PC-3 (cell line): ENCODE measurements at places on chromosomes 13 and 19. TPM values are rescaled to one million over a fixed set of nuclear protein-coding genes. Genes with fewer than 3 reads are reported as not detected.

- peak overlapping the region; percentile 89 for H3K27ac ChIP-seq
- peaks cover 19% of the 10 kb centered on the region for H3K4me1 ChIP-seq
- peak; percentile 20 for DNase-seq
- peak overlapping the region; percentile 98 for H3K4me3 ChIP-seq
- 0 out of 2 replicates have a peak, but pooled peaks cover 5% of the 10 kb centered on the region for H3K36me3 ChIP-seq
- no peaks in the 10 kb centered on the region for H3K27me3 ChIP-seq
These were observed 1.1 kb downstream of the PLEKHJ1 start for GRCh38 chr19:2234996-2235380.

DNA sequence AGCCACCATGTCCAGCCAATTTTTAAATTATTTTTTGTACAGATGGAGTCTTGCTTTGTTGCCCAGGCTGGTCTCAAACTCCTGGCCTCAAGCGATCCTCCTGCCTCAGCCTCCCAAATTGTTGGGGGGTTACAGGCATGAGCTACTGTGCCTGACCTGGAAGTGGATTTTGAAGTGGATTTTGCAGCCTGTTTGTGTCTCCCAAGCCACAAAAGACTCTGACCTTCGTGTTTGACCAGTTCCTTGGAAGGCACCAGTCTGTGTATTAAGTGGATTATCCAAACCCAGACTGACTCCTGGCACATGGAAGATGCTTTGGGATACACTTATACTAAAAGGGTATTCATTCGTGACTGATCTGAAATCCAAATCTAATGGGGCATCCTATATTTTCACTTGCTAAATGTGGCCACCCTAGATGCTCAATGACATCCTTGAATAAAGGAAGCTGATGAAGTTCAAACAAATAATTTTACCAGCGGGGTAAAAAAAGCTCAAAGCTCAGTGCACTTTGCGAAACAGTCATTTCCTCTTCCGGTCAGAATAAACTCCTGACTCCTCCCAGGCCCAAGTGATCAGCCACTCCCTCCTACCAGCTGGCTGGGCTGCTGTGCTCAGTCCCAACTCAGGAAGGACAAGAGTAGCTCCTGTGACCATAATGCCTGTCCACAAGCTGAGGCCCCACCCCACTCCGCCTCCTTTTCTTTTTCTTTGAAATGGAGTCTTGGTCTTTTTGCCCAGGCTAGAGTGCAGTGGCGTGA is 32.6 kb upstream of the GATAD2A start:
- H3K4me1 ChIP-seq, result peaks cover 22% of the 10 kb centered on the region
- no peaks in the 10 kb centered on the region for H3K27me3 ChIP-seq
- no peaks in the 10 kb centered on the region for H3K36me3 ChIP-seq
- peak overlapping the region; percentile 48 for H3K27ac ChIP-seq
- no peak overlapping the region for H3K4me3 ChIP-seq

DNA sequence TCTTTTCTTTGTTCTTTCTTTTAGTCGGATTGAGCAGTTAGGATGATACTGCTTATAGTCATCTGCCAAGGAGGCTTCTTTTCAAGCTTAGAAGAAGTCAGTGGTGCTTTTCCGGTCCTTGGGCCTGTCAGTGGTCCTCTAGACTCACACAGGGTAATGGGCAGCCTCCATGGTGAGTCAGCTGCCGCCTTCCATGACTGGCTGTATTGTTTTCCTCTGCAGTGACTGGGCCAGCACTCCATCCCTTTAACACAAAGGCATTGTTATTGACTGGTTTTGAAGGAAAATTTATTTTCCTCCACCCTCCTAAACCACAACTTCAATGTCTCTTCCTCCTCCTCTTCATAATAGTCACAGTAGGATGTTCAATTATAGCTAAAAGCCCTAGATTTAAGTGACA is 47.1 kb upstream of the CNMD start:
- no peaks in the 10 kb centered on the region for H3K36me3 ChIP-seq
- no peak overlapping the region for H3K4me3 ChIP-seq
- DNase-seq, result peak; percentile 2
- no peak overlapping the region for H3K27ac ChIP-seq
- peaks cover 16% of the 10 kb centered on the region for H3K27me3 ChIP-seq

- peaks cover 13% of the 10 kb centered on the region; the same call in 1 of the 2 replicates for H3K36me3 ChIP-seq
- H3K27me3 ChIP-seq, result no peaks in the 10 kb centered on the region
- no peak overlapping the region for H3K4me3 ChIP-seq
- no peaks in the 10 kb centered on the region; the same call in 1 of the 2 replicates for H3K4me1 ChIP-seq
These were observed 36.1 kb downstream of the ZNF787 start for GRCh38 chr19:56084835-56085536.

DNA sequence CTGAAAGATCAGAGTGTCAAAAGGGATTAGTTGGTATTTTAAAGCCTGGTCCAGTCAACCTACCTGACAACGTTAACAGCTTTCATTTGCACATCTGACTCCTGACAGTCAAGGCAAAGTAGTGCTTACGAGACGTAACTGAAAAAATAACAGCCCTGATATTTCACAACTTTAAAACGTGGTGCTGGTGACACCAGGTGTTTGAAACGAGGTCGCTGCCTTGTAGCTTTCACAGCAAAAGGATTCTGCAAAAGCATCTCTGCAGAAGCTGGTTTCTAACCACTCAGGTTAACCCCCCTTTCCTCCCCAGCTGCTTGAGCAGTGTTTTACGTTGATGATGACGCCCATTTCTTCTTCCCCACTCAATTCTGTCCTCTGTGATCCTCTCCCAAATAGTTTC is 23.3 kb downstream of the GGACT start:
- no peaks in the 10 kb centered on the region for H3K27me3 ChIP-seq
- H3K27ac ChIP-seq, result no peak overlapping the region
- DNase-seq, result no peak
- H3K4me3 ChIP-seq, result no peak overlapping the region
- H3K4me1 ChIP-seq, result peaks cover 11% of the 10 kb centered on the region

DNA sequence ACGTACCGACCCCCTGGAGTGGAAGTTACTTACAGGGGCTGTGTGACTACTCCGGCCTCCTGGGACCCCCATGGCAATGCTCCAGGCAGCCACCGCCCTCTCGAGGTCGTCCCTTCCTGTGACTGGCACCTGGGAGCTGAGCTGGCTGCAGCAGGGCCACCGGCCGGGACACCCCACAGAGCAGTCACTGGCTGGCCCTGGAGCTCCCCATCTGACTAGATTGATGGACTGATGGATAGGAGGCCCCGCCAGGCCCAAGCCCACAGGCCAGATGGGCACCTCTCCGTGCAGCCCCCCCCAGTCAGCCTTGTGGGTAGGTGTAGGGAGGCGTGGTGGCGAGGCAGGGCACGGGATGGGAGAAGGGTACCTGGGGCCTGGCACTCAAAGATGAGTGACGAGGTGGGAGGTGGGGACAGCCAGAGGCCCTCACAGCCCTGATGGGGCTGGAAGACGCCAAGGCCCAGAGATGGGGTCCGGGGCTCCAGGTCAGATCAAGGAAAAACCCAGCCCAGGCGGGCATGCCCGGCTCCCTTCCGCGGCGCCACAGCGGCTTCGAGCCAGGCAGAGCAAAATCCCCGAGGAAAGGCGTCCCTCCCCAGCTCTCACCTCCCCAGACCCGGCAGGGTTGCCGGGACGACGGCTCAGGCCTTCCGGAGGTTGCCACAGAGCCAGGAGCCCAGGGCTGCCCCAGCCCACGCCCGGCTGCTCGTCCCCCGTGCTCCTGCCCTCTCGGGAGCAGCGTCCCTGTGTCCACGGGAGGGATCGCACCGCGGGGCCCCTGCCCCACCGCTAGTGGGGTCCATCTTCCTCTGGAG is 8.4 kb downstream of the SLC39A3 start:
- H3K4me3 ChIP-seq, result no peak overlapping the region
- peaks cover 4% of the 10 kb centered on the region for H3K36me3 ChIP-seq
- peaks cover 13% of the 10 kb centered on the region for H3K4me1 ChIP-seq
- no peak overlapping the region for H3K27ac ChIP-seq

DNA sequence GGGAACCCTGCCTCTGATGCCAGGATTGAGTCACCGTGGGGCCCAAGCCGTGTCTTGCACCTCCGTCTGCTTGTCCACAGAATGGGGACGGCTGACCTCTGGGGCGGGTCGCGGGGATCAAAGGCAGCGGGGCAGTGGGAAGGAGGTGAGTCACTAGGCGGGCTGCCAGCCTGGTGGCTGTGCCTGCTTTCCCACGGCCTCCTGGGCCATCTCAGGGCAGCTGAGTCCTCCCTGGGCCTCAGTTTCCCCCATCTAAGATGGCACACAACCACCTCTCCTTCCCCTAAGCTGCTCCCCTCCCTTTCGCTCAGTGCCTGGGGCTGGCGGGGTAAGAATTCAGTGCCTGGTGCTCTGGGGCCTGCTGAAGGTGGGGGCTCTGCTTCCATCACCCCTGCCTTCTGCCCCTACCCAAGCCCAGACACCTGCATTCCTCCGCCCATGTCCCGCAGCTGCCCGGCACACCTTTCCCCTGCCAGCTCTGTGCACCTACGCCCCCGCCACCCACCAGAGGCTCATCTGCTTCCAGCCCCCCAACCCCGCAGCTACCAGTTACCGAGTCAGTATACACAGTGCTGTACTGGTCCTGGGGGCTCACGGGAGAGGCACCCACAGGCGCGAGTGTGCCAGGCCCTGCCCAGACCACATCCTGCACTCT is 3.5 kb downstream of the MKNK2 start:
- DNase-seq, result peak; percentile 15
- no peaks in the 10 kb centered on the region; the same call in 1 of the 2 replicates for H3K36me3 ChIP-seq
- no peaks in the 10 kb centered on the region for H3K27me3 ChIP-seq
- H3K4me1 ChIP-seq, result peaks cover 31% of the 10 kb centered on the region
- no peak overlapping the region for H3K4me3 ChIP-seq

Gene PCSK4
- total RNA-seq, result 3.9 and 5.7 TPM in 2 replicates

- no peaks in the 10 kb centered on the region for H3K27me3 ChIP-seq
- no peak overlapping the region for H3K27ac ChIP-seq
- peak; percentile 39 for DNase-seq
- no peak overlapping the region for H3K4me3 ChIP-seq
These were observed 62.3 kb downstream of the KCNC3 start for GRCh38 chr19:50266896-50267295.

- no peak overlapping the region for H3K27ac ChIP-seq
- H3K4me3 ChIP-seq, result no peak overlapping the region
- no peaks in the 10 kb centered on the region for H3K27me3 ChIP-seq
- DNase-seq, result no peak
- peaks cover 10% of the 10 kb centered on the region for H3K4me1 ChIP-seq
- H3K36me3 ChIP-seq, result no peaks in the 10 kb centered on the region
These were observed 9.3 kb upstream of the HIF3A start for GRCh38 chr19:46287585-46287984.

DNA sequence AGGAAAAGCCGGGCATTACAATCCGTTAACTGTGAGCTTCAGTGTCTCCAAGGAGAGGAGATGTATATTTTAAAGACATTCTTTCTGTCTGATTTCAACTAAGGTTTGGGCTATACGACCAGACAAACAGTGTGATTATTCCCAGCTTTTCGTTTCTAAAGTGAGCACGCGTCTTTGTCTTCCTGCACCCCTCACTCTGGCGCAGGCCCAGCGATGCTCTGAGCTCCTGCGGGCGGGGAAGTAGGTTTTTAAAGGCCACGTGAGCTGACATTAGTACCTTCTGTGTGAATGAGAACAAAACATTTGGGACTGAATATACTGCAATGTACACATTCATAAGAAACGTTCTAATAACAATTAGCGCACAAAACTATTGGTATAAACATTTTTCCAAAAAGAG is 15.3 kb upstream of the RANBP3 start:
- H3K4me3 ChIP-seq, result no peak overlapping the region
- H3K27ac ChIP-seq, result no peak overlapping the region
- no peaks in the 10 kb centered on the region for H3K27me3 ChIP-seq

DNA sequence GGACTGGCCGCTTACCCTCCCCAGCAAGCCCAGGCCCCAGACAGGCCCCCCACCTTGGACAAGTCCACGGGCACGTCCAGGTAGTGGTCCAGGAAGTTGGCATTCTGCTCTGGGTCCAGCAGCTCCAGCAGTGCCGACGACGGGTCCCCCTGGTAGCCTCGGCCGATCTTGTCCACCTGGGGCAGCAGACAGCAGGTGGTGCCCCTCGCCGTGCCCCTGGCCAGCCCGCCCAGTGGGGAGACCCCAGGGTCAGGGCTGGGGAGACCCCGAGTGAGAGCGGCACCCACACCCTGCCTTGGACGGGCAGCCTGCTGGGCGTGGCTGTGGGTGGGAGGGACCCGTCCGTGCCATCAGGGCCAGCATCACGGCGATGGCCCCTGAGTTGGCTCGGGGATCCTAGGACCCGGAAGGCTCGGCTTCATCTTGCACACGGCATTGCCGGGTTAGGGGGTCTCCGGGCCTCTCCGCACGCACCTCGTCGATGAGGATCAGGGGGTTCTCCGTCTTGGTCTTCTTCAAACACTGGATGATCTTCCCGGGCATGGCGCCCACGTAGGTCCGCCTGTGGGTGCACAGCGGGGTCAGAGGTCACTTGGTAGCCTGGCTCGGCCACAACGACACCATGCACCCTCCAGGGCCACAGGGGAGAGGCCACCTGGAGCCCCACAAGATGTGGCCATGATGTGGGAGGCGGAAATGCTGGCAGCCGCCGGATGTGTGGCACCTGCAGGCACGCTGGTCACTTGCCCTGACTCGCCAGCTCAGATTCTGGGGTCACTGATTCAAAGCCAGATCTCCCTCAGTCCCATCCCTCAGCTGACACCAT is 6.3 kb downstream of the RPL36 start:
- no peak for DNase-seq
- H3K27me3 ChIP-seq, result no peaks in the 10 kb centered on the region
- H3K4me3 ChIP-seq, result no peak overlapping the region
- no peak overlapping the region for H3K27ac ChIP-seq
- peaks cover 69% of the 10 kb centered on the region for H3K36me3 ChIP-seq

DNA sequence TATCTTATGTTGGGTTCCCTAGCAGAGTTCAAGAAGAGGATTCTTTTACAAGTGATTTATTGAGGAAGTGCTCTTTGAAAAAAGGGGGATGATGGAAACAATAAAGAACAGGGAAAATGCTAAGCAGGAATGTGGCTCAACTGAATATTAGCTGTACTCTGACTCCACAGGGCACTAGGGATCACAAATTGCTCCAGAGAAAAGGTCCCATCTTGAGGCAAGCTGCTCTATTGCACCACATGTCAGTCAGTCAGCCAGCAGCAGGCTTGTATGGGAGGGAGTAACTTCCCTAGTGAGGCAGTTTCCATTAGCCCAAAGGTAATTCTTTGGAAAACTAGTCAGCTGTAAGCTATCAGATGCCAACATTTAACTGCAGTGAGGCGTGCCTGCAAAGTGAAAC is 73.3 kb upstream of the FNDC3A start:
- H3K36me3 ChIP-seq, result no peaks in the 10 kb centered on the region
- peak; percentile 37 for DNase-seq
- H3K27me3 ChIP-seq, result no peaks in the 10 kb centered on the region
- H3K4me3 ChIP-seq, result no peak overlapping the region
- H3K4me1 ChIP-seq, result peaks cover 5% of the 10 kb centered on the region; the same call in 1 of the 2 replicates

GRCh38 chr13:99153219-99153618 is 47.4 kb upstream of the UBAC2 start:
- no peaks in the 10 kb centered on the region for H3K27me3 ChIP-seq
- no peak overlapping the region for H3K4me3 ChIP-seq
- no peaks in the 10 kb centered on the region for H3K36me3 ChIP-seq
- H3K4me1 ChIP-seq, result peaks cover 29% of the 10 kb centered on the region
- DNase-seq, result peak; percentile 37
- no peak overlapping the region for H3K27ac ChIP-seq

Gene S1PR5
- 2.4 and 4.1 TPM in 2 replicates for total RNA-seq
